ENCODE measurements at places on chromosomes 4 and X.

DNA sequence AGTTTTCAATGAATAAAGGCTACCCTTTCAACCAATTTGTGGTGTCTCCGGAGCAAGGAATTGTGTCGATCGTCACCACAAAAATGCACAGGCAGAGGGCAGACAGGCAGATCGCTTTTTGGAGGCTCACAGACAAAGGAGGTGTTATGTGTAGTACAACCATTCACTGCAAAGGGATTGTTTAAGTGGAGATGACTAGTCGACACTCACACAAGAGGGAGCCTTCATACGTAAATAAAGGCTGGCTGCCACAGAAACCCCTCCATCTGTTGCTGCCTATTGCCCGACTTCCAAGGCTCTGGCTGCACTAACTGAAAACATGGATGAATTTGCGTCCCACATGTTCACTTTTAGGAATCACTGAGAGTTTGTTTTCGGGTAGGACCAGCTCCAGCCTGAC, 281.1 kb downstream of the NKX6-1 start:
- DNase-seq, result no peak

- no peak for DNase-seq
Measured at GRCh38 chr4:163673848-163674697, 179.6 kb downstream of the TMA16 start.

- DNase-seq, result no peak
Measured at GRCh38 chr4:77095101-77095821, 19.5 kb upstream of the CCNI start.

DNA sequence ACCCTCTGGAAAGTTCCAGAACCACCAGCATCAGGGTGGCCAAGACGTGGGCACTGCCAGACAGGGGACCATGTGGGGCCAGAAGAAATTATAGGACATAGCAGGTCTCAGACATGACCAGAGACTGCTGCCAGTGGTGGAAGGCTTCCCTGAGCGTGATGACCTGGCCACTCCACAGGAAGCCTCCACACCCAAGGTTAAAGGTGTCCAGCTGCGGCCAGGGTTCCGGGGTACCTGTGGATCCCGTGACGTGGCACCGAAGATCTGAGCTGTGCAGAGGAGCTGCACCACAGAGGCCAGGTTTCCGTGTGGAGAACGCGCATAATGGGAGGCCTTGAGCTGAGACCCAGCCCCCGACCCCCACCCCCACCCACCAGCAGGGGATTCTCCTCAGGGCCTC, 16.4 kb upstream of the CTBP1 start:
- no peak for DNase-seq

DNA sequence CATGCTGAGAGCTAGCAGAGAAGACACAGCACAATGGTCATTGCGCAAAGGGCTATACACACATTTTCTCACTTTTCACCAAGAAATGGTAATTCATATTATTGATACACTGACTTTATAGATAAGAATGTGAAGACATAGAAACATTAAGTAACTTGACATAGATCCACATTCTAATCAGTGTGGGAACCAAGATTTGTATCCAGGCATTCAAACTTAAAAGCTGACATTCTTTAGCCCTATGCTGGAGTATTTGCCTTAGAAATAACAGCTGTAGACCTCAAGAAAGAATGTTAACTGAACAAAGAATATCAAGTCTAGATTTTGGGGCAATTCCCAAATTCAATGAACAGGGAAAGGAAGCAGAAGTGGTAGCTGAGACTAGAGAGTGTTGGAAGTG, 384.8 kb downstream of the IL15 start:
- no peak for DNase-seq

DNA sequence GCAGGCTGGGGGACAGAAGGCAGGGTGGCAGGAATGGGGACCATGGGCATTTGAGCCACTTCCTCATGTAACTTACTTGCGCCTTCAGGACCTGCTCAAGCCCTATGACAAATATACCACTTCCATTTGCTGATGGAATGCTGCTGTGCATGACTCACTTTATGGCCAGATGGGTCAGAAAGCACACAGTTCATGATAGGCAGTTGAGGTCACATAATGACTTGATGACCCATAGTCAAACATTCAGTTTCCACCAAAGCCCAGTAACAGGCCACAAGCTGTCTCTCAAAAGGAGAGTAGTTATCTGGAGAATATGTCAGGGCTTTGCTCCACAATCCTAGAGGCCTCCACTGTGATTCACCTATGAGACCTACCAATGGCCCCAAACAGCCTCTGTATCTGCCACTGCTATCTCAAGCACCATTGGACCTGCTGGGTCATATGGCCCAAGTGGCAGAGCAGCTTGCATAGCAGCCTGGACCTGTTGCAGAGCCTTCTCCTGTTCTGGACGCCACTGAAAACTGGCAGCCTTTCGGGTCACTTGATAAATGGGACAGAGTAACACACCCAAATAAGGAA, 5.3 kb upstream of the PAPSS1 start:
- no peak for DNase-seq

Data from retinal pigment epithelial cell (primary cell).